ENCODE measurements at places on chromosomes 11 and 22.

- DNase-seq = no peak
Observed at GRCh38 chr11:65066315-65066714, 8.0 kb upstream of the NAALADL1 start.

DNA sequence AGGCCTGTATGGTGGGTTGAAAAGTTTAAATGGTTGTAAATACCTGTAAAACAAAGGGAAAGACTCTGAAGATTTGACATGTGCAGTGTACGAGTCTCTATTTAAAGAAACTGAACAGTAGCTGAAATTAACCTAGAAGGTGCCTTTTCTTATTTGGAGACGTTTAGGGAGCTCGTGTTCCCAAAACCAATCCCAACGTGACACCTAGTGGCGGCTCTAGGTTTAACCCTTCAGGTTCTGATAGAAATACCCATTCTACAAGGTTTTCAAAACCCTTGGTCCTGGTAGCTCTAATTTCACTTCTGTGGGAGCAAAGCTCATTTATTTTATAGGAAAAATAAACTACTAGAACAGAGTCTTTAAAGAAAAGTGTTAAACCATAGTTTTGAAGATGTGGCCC is 258.3 kb downstream of the LRRC4C start:
- DNase-seq = no peak

GRCh38 chr11:133927690-133928627 is 28.8 kb downstream of the IGSF9B start:
- DNase-seq = peak; percentile 48

DNA sequence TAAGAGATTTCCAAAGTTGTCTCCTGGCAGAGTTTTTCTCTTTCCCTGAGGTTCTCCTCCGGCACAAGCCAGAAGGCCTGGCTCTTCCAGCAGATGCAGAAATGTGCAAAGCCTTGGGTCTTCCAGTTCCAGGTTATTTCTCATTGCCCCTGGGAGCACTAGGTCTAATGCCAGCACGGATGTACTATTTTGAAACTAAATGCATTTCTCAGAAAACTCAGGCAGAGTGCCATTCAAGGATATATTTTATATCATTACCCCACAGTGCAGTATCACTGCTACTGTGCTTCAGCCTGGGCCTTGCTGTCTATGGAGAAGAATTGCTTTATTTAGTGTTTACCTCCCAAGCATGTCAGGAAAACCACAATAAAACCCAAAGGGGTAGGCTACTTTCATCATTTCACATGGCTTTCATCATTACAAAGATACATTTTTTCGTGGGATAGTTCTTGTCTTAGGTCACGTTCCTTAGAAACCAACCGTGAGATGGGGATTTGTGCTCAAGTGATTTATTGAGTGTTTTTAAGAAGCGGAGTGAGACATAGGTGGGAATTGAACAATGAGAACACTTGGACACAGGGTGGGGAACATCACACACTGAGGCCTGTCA is 22.4 kb upstream of the FZD4 start:
- no peak for DNase-seq

DNA sequence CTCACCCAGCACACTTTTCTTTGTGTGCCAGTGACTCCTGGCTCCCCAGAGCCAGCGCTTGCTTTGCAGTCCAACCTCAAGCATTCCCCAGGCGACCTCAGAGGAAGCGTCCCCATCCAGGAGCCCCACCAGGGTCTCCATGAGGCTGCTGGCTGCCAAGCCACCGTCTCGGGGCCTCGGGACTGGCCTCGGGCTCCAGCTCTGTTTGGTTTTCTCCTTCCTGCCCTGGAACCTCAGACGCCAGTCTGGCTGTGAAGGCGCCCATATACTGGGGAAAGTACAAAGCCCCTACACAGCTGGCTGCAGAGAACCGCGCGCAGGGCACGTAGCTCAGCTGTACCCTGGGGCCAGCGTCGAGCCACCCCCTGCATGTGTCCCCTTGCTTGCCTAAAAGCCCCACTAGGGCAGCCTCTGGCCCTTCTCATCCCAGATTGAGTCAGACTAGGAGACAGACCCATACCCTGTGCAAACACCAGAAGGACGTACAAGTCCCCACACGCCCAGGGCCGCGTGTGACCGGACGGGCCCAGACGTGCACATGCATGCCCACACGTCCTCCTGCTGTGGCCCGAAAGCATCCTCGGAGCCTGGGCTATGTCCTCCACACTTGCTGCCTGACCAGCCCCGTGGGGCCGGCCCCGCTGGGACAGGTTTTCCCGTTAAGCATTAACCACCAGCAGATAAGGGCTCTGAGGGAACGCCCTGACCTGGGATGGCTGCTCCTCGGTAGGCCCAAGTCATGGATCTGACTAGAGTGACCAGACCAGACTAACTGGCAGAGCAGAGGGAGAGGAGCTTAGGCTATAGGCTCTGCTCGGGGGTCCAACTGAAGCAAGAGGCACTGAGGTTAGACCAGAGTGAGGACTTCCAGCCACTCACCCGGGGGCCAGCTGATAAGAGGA is 4.2 kb upstream of the SYT8 start:
- no peak for DNase-seq

DNA sequence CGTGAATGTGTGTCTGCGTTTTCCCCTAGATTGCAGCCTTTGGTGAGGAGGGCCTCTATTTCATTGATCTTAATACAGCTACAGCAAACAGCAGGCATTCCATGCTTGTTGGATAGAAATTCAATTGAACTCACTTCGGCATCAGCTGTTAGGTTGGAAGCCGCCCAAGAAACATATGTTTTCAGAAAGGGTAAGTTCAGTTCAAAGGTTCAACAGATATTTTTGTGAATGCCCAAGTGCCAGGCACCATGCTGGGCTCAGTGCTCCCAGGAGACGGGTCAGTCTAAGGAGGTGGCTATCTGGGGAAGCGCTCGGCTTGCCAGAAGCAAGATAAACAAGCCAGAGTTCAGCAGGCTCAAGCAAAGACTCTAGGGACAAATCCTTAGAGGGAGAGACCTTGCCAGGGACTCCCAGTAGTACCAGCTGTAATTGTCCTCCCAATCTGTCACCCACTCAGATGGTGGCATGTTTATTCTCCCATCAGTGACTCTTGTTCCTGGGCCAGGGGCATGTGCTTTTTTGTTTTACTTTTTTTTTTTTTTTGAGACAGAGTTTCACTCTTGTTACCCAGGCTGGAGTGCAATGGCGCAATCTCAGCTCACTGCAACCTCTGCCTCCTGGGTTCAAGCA is 64.5 kb upstream of the LARGE1 start:
- DNase-seq = no peak

- no peak for DNase-seq
Observed at GRCh38 chr11:112794331-112794846, 166.8 kb upstream of the NCAM1 start.

- no peak for DNase-seq
Observed at GRCh38 chr22:17767233-17768065, 6.8 kb downstream of the BID start.

DNA sequence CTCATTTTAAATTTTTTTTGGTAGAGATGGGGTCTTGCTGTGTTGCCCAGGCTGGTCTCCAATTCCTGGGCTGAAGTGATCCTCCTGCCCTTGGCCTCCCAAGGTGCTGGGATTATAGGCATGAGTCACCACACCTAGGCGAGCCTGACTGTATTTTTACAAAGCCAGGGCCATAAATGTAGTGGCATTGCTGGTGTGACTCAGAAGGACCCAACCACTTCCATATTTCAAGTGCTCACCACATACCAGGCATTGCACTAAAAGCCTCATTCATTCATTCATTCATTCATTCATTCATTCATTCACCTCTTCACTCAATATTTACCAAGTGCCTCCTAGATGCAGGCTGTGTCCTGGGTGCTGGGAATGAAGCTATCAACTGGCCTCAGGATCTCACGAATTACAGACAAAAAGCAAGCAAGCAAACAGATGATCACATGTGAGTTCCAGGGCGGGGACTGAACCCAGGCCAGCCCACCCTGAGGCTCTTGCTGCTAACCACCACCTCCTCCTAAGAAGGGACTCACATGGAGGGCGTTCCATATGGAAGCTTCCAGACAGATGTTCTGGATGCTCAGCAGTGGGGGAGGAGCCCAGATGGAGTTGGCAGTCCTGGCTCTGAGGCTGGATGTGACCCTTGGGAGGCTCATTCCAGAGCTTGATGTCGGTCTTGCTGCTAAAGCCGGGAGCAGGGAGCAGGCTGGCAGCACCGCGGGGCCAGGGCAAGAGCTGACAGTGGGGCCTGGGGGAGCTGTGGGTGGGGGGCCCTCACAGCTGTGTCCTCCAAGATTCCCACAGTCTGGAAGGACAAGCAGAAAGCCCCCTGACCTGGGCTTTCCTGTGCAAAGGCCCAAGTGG is 158.8 kb downstream of the CTTN start:
- no peak for DNase-seq

DNA sequence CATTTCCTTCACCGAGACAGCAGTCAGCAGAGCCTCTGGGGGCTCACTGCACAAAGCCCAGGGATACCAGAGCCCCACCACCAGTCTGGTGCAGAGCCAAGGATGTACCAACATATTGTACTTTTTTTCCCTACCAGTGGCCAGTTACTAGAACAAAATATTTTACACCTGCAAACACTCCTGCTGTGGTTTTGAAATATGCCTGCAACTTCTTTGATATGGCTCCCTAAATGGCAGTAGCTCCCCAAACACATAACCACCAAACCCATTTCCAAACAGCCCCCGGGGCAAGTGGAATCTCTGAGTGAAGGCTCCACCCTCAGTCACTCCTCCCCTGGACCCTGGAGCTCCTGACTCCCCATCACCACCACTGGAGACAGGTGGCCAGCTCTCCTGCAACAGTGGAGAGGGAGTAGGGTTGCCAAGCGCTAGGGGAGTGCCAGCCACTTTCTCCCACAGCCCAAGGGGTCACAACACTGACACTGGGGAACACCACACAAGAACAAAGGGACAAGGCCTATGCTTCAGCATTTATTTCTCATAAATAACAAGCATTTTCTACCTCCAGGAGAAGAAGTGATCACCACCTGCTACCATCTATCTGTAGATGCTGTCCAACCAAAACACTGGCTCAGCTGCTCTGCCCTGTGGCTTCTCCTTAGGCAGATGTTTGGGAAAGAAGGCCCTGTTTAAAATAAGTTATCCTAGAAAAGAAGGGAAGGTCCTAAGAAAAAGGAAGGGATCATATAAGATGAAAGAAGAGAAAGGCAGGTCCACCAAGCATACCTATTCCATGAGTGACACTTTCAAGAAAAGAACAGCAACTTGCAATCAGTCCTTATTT is 15.1 kb downstream of the DGCR2 start:
- no peak for DNase-seq

DNA sequence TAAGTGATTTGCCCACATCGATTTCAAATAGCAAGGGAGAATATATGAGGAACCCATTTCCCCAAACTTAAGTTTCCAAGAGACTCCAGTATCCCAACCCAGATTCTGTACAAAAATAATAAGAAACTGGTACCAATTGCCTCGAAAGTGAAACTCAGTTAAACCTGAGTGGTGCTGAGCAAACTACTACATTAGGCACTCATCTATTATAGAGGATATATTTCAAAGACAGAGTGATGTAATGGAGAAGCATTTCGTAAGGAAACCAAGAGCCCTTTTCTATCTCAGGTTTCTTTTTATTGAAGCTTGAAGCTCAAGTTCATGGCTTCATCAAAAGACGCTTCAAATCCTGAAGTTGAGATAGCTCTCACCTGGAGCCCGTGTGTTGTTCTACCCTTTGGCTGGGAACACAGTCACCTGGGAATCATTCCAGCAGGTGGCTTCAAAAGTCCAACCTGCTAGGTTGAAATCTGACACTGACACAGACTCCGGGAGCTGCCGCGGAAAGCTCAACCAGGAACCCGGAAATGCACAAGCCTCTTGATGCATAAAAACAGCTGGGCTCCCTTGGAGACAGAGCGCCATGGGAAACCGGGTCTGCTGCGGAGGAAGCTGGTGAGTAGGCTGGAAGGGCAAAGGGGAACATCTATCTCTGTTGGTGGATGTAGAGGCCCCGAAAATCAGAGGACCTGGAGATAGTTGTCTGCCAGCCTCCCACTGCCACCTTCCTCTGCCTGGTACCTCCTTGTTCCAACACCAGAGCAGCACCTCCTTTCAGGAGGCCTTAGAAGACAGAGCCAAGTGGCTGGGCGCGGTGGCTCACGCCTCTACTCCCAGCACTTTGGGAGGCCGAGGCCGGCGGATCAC is at the start of gene C11orf52:
Gene C11orf52, plus strand, starts transcription at position 524 of the 867 bp plus-strand sequence. Its CDS starts 60 bp downstream, at position 584.
- DNase-seq = no peak

- DNase-seq = no peak
Observed at GRCh38 chr11:35253237-35253636, 114.3 kb downstream of the CD44 start.

DNA sequence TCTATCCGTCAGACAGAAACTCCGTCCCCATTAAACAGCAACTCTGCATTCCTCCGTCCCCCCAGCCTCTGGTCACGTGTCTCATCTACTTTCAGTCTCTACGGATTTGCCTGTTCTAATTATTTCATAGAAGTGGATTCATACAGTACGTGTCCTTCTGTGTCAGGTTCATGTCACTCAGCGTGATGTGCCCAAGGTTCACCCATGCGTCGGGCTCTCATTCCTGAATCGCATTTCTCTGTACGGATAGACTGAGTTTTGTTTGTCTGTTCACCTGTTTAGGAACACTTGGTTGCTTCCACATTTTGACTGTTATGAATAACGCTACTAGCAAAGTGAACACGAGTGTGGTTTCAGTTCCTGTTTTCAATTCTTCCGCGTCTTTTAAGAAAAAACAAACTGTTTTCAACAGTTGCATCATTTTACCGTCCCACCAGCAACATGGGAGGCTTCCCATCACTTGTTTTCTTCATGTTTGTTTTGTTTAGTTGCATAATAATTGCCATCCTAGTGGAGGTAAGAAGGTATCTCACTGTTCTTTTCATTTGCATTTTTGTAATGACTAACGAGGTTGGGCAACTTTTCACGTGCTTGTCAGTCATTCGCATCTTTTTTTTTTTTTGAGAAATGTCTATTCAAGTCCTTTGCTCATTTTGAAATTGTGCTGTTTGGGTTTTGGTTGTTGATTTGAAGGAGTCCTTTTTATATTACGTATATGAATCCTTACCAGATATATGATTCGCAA is 8.9 kb upstream of the NLRP6 start:
- DNase-seq = no peak

GRCh38 chr11:110862407-110862806 is 150.2 kb upstream of the ARHGAP20 start:
- DNase-seq = no peak

GRCh38 chr11:89458716-89459115 is 32.5 kb downstream of the NOX4 start:
- no peak for DNase-seq

Measured in stimulated activated CD4-positive, alpha-beta T cell treated with anti-CD3 and anti-CD28 coated beads, TNF-alpha, amount 100 ng/mL, for 1 hour (primary cell).